Glutamatergic neuron (in vitro differentiated cells): ENCODE measurements at places on chromosomes 12 and 14. TPM values are rescaled to one million over a fixed set of nuclear protein-coding genes. Genes with fewer than 3 reads are reported as not detected.

DNA sequence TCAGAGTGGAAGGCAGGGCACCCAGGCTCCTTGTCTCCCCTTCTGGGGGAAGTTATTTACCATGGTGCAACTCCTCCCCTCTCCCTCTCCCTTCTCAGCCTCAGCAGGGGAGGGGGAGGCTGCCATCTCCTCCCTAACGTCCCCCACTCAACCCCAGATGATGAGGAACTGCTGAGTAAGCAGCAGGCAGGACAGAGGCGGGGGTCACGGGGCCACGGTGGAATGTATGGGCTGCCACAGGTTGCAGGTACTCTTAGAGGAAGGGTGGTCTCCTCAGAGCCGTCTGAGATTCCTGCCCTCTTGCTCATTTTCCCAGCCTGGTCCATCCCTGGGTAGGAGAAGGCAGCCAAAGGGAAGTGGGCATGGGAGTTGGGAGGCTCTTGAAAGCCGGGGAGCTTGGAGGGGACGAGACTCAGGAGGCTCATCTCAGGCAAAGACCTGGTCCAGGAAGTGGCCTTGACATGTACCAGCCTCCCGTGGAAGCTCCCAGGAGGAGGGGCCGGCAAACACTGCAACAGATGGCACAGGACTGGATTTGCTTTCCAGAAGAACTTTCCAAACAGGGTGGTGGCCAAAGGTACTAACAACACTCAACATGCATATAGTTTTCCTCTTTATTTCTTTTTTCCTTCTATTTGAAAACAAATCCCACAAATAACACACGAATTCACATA, 19.0 kb downstream of the RIN3 start:
- H3K4me3 ChIP-seq = no peak overlapping the region
- H3K4me1 ChIP-seq = peaks cover 2% of the 10 kb centered on the region
- no peak for DNase-seq
- peaks cover 3% of the 10 kb centered on the region for H3K27me3 ChIP-seq
- H3K36me3 ChIP-seq = no peaks in the 10 kb centered on the region

GRCh38 chr14:72523424-72524294, 370.2 kb downstream of the DPF3 start:
- H3K27me3 ChIP-seq = no peaks in the 10 kb centered on the region
- no peaks in the 10 kb centered on the region for H3K4me1 ChIP-seq
- H3K4me3 ChIP-seq = no peak overlapping the region
- DNase-seq = no peak
- H3K27ac ChIP-seq = no peak overlapping the region

GRCh38 chr12:89968151-89968700, 259.6 kb upstream of the ATP2B1 start:
- H3K4me3 ChIP-seq = no peak overlapping the region
- H3K4me1 ChIP-seq = no peaks in the 10 kb centered on the region
- no peaks in the 10 kb centered on the region for H3K27me3 ChIP-seq
- no peak overlapping the region for H3K27ac ChIP-seq
- DNase-seq = no peak

DNA sequence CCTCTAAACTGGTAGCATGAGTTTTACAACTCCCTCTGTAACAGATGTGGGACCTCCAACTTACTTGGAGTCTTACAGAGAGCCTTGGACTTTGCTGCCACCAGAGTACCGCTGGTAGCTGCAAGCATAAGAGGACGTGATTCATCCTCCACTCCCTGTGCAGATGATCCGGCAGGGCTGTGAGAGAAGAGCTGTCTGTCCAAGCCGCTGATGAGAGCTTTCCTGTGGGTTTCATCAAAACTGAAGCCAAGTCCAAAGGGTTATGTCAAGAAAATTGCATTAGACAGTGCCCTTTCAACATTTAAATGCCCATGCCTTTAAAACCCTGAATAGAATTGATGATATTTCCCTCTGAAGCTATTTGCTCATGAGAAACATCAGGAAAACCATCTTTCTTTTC, 85.8 kb downstream of the LLPH start:
- no peak overlapping the region for H3K27ac ChIP-seq
- no peaks in the 10 kb centered on the region for H3K36me3 ChIP-seq
- peaks cover 1% of the 10 kb centered on the region for H3K27me3 ChIP-seq
- H3K4me1 ChIP-seq = no peaks in the 10 kb centered on the region
- no peak overlapping the region for H3K4me3 ChIP-seq

- H3K4me1 ChIP-seq = peaks cover 27% of the 10 kb centered on the region
- no peaks in the 10 kb centered on the region for H3K36me3 ChIP-seq
- H3K4me3 ChIP-seq = no peak overlapping the region
- peak; percentile 87 for DNase-seq
- H3K27ac ChIP-seq = peak overlapping the region; percentile 54
Observed at GRCh38 chr14:42224053-42224888, 617.6 kb downstream of the LRFN5 start.

- peak overlapping the region; percentile 100 for H3K4me3 ChIP-seq
- H3K27ac ChIP-seq = peak overlapping the region; percentile 100
- peaks cover 13% of the 10 kb centered on the region for H3K27me3 ChIP-seq
- peak; percentile 53 for DNase-seq
Observed at GRCh38 chr12:2813214-2814185, 1.0 kb downstream of the ITFG2 start.

- H3K4me3 ChIP-seq = no peak overlapping the region
- no peak for DNase-seq
- H3K27ac ChIP-seq = no peak overlapping the region
- H3K4me1 ChIP-seq = peaks cover 3% of the 10 kb centered on the region
- no peaks in the 10 kb centered on the region for H3K36me3 ChIP-seq
Observed at GRCh38 chr14:21016413-21017190, 8.3 kb downstream of the NDRG2 start.

DNA sequence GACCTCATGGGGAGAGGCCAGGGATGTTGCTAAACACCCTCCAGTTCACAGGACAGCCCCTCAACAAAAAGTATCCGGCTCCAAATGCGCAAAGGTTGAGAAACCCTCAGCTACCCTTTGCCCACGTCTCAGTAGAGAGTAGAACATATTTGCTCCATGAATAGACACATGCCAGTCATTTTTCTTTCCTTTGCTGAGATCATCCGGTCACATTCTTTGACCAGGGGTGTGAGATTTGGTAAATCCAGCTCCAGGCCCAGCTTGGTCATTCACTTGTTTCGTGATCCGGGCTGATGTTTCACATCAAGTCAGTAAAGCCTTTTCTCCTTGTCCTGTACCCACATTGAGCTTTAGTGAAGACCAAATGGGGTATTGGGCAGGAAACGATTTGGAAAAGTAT, 83.6 kb upstream of the LHX5 start:
- no peaks in the 10 kb centered on the region for H3K4me1 ChIP-seq
- H3K27me3 ChIP-seq = peaks cover 6% of the 10 kb centered on the region
- no peak overlapping the region for H3K27ac ChIP-seq
- no peaks in the 10 kb centered on the region for H3K36me3 ChIP-seq
- no peak for DNase-seq
- H3K4me3 ChIP-seq = no peak overlapping the region

GRCh38 chr12:108313606-108314351, 25.3 kb downstream of the CMKLR1 start:
- peaks cover 16% of the 10 kb centered on the region for H3K4me1 ChIP-seq
- H3K4me3 ChIP-seq = no peak overlapping the region
- no peak overlapping the region for H3K27ac ChIP-seq
- H3K27me3 ChIP-seq = peaks cover 6% of the 10 kb centered on the region
- DNase-seq = no peak

DNA sequence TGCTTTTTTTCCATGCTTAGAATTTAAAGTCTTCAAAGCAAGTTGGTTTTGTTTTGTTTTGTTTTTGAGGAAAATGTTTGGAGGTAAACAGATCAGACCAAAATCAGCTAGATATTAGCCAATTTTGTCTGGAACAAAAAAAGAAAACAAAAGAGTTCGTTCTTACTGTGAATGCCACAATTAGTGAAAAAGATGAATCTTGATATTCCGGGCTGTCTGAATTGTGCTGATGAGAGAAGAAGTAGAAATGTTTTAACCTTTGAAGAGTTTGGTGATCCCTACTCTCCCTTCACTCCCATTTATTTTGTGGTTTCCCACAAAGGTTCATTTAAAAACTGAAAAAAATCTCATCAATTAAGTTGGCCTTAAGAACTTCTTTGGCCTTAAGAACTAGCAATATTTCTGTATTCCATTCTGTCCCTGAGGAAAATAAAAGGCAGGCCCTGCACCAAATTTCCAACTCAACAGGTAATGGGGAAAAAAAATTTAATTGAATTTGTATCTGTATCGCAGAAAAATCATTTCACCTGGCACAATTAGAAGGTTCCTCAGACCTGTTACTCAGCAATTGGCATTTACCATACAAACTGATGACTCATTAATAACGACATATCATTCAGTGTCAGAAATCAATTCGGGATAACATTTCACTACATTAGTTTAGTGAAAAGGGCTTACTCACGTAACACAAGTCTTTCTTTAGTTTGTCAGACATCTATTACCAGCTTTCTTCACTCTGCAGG, 562 bp upstream of the GLIPR1L2 start:
- no peak overlapping the region for H3K27ac ChIP-seq
- no peaks in the 10 kb centered on the region for H3K36me3 ChIP-seq
- no peak for DNase-seq
- no peaks in the 10 kb centered on the region for H3K27me3 ChIP-seq
- peaks cover 9% of the 10 kb centered on the region for H3K4me1 ChIP-seq
- peak overlapping the region; percentile 27 for H3K4me3 ChIP-seq

DNA sequence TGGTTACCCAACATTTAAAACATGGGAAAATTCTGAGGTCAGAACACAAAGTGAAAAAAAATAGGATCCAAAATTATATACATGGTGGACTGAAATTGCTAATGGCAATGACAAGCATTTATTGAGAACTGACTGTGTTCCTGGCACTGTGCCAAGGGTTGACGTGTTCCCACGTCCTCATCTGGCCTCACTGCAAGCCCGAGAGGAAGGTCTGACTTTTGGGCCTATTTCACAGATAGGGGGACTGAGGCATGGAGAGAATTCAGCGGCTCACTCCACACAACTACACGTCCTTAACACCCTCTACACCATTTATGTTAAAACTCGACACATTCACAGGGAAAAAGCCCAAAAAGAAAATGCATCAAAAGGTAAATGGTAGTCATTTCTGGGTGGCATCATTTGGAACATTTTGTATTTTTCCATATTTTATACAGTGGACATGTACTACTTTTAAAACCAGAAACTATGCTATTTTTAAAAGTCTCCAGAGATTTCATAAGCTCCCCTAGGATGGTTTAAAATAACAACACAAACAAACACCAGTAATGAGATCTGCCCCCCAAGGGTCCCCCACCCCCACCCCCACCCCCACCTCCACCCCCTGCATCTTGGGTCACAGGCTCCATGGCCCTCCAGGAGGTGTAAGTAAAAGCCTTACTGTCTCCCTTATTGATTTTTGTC, 27.7 kb downstream of the CLMN start:
- H3K4me3 ChIP-seq = no peak overlapping the region
- peaks cover 11% of the 10 kb centered on the region for H3K4me1 ChIP-seq
- H3K27ac ChIP-seq = no peak overlapping the region
- H3K27me3 ChIP-seq = peaks cover 5% of the 10 kb centered on the region
- no peak for DNase-seq
- H3K36me3 ChIP-seq = peaks cover 20% of the 10 kb centered on the region

- H3K36me3 ChIP-seq = no peaks in the 10 kb centered on the region
- H3K27ac ChIP-seq = peak overlapping the region; percentile 99
- peaks cover 13% of the 10 kb centered on the region for H3K27me3 ChIP-seq
Observed at GRCh38 chr14:49766839-49767238, 1.1 kb upstream of the KLHDC2 start.

DNA sequence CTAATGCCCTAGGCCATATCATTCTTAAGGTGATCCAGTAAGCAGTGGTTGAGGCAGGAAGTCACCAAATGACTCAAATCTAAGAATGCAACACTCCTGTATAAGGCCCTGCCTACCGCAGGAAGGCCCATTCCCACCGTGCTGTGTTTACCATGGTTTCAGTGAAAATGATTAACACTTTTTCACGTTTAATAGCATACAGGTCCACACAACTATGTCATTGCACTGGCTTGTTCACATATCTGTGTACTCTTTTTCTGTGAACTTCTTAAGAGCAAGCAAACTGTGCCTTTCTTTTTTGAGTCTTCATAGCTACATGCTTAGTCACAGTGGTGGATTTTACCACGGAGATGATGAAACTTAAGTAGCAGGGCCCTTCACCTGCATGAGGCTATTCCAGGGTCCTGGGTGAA, 214.9 kb downstream of the CNTN1 start:
- no peak overlapping the region for H3K27ac ChIP-seq
- peaks cover 10% of the 10 kb centered on the region for H3K4me1 ChIP-seq
- no peak overlapping the region for H3K4me3 ChIP-seq
- H3K36me3 ChIP-seq = no peaks in the 10 kb centered on the region
- DNase-seq = no peak

- peaks cover 9% of the 10 kb centered on the region for H3K27me3 ChIP-seq
- H3K4me1 ChIP-seq = peaks cover 42% of the 10 kb centered on the region
- DNase-seq = no peak
- no peak overlapping the region for H3K4me3 ChIP-seq
Observed at GRCh38 chr14:89629383-89629782, 212.3 kb upstream of the FOXN3 start.

- H3K4me1 ChIP-seq = peaks cover 35% of the 10 kb centered on the region
- H3K27me3 ChIP-seq = no peaks in the 10 kb centered on the region
- H3K4me3 ChIP-seq = peak overlapping the region; percentile 1
Observed at GRCh38 chr12:82593901-82594396, 92.8 kb upstream of the TMTC2 start.

DNA sequence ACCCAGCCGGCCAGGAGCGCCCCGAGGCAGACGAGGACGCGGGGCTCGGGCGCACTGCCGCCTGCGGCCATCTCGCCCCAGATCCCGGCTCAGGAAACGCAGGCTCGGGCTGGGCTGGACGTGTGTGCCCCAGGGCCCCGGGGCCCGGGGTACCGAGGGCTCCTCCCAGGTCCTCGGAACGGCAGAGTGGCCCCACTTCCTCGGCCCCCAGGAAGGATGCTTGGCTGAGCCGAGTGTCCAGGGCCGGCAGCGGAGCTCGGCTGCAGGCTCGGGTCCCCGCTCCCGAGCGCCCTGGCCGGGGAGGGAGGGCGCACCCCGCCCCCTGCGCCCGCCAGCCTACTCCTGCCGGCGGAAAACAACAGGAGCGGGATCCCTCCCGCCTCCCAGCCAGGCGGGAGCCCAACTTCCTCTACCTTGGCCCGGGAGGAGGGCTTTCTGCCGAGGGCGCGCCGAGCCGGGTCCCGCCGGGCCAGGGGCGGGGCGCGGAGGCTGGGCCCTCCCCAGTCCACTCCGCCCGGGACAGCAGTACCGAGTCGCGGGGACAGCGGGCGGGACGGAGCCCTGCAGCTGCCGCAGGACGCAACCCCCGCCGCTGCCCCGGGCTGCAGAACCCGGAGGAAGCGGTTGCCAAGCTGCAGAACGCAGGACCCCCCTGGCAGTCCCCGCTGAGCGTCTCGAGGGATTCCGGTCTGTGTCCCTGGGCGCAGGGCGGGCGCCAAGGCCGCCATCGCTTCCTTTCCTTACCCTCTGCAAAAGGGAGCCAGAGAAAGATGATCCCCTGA, at the start of gene VSIG10:
Gene VSIG10, minus strand, starts transcription at position 411 of the 782 bp plus-strand sequence. Its CDS starts 340 bp downstream, at position 71.
- peaks cover 3% of the 10 kb centered on the region for H3K4me1 ChIP-seq
- peak; percentile 71 for DNase-seq
- H3K27ac ChIP-seq = peak within 1 kb of the TSS; percentile 78
- H3K36me3 ChIP-seq = no peaks in the 10 kb centered on the region
- peak within 1 kb of the TSS; percentile 94 for H3K4me3 ChIP-seq

DCD gene
- total RNA-seq = not detected

HOXC5 gene
- not detected for total RNA-seq

NTF3 gene
- total RNA-seq = 5.0 TPM

KRT77 gene
- not detected for total RNA-seq

CCDC38 gene
- not detected for total RNA-seq

ASPG gene
- not detected for total RNA-seq

HOXC12 gene
- total RNA-seq = not detected

ATP2A2 gene
- 269 TPM for total RNA-seq

GZMB gene
- not detected for total RNA-seq
